ENCODE measurements at places on chromosomes 4 and X.

GRCh38 chr4:72846280-72847111 lies 223.0 kb downstream of the COX18 start:
- DNase-seq = peak; percentile 8

DNA sequence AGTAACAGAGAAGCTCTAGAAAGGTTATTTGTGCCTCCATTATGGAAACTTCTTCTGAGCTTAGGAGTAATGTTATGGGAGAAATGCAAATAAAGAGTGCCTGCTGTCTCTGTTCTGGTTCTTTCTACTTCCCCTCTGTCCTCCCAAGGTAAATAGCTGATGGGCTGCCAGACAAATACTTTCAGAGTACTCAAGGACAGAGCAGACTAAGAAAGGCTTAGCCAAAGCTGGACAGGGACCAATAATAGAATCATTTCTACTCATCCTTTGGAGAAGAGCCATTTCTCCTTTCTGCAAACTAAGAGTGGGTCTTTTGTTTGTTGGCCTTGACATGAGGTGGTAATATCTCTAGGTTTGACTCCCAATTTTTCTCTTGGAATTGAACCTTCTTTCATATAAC lies 136.1 kb downstream of the MID1IP1 start:
- no peak for DNase-seq

DNA sequence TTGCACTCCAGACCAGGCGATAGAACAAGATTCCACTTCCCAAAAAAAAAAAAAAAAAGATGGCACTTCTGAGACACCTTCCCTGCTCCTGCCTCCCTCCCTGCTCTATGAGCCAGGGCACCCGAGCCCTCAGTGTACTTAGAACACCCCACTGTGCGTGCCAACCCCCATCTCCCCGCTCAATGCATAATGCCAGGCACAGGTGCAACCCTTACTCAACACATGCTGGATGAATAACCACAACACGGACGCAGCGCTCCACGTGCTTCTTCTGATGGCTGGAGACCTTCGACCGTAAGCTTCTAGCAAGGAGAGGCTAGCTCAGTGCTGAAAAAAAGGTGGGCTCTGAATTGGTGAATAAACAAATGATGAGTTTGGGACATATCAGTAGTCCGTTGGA lies 19.9 kb upstream of the IRAK1 start:
- DNase-seq = no peak

DNA sequence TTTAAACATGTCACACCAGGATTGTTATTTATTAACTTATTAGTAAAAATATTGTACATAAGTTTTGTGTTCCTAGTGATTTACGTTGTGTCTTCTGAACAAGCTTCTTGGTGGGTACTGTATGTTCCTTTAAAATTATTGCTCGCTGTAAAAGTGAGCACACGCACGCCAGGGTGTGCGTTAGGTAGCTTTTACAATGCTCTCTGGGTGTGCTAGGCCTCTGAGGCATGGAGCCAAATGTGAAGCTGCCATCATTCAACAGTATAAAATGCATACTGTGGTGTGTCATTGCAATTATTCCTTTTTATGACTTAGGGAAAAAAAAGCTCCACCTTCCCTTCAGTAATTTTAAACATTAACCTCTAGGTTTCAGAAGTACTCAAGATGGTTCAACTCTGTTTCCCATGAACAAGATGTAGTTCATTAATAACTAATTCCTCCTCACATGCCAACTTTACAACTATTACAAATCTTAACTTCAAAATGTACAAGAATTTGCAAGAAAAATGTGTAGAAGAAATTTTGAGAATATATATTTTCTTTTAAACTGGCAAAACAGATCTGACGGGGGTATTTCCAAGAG lies 42.4 kb downstream of the ATOH1 start:
- DNase-seq = no peak

GRCh38 chrX:119512146-119512800 lies 44.0 kb downstream of the SLC25A5 start:
- no peak for DNase-seq

GRCh38 chr4:26842911-26843310 lies 17.7 kb upstream of the STIM2 start:
- no peak for DNase-seq

DNA sequence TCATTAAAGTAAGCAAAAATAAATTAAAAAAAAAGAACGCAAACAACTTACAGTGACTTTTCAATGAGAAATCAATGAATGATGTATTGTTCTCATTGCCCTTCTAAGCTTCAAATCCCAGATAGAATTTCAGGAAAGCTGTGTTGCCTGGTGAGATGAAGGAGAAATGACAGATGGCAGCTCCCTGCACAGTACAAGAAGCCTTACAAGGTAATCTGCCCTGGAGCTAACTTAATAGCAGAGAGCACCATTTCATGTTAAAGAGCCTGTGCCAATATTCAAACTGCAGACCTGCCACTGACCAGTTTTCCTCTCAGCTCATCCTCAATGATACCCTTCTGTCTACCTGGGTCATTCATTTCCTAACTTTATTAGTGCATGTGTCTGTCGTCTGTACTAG lies 54.0 kb downstream of the GC start:
- no peak for DNase-seq

- no peak for DNase-seq
Measured at GRCh38 chr4:114265342-114265741, 285.9 kb upstream of the ARSJ start.

DNA sequence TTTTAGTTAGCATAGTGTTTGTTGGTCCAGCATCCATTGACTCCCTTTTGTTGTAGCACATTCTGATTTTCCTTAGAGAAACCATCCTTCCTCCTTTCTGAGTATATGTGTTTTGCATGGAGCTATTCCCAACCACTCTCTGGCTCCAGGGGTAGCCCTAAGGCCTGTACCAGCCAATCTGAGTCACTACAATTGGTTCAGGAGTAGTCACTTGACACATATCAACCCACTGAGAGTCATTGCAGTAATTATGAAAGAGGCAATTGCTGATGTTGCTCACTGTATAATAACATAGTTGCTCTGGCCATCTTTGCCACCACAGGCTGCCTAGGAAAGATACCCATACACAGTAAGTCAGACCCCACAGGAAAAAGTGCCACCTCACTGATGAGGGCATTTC lies 71.2 kb upstream of the GRID2 start:
- no peak for DNase-seq

DNA sequence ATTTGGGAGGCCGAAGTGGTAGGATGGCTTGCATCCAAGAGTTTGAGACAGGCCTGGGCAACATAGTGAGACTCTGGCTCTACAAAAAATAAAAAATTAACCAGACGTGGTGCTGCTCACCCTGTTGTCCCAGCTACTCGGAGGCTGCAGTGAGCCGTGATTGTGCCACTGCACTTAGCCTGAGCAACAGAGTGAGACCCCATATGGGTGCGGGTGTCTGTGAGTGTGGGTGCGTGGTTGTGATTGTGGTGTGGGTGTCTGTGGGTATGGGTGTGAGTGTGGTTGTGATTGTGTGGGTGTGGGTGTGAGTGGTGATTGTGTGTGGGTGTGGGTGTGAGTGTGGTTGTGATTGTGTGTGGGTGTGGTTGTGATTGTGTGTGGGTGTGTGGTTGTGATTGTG lies 114.6 kb downstream of the UBE2K start:
- no peak for DNase-seq

- no peak for DNase-seq
Measured at GRCh38 chr4:169219440-169219839, 51.3 kb downstream of the SH3RF1 start.

- DNase-seq = no peak
Measured at GRCh38 chr4:168541266-168541953, 44.6 kb downstream of the PALLD start.

- DNase-seq = no peak
Measured at GRCh38 chr4:176425035-176425434, 105.3 kb downstream of the SPCS3 start.

DNA sequence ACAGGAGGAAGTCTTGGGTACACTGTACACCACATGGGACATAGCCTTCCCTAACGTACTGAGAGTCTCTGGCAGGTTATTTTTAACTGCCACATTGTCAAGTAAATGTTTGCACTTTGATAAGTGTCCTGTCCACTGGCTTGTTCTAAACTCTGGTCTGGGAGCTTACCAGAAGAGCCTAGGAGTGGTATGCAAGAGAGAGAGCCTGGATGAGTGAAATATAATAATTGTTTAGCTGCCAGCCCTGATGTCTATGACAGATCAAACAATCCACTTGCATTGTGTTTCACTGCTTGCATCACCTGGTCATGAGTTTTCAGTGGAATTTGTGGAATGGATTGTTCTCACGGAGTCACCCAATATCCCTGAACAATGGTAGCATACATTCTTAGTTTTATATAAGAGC lies 91.6 kb downstream of the SHROOM3 start:
- DNase-seq = no peak

GRCh38 chr4:111957997-111958396 lies 187.3 kb upstream of the FAM241A start:
- no peak for DNase-seq

GRCh38 chrX:155778844-155779553 lies 102.1 kb upstream of the VAMP7 start:
- DNase-seq = no peak

- no peak for DNase-seq
Measured at GRCh38 chr4:121800638-121800960, 524 bp upstream of the EXOSC9 start.

- no peak for DNase-seq
Measured at GRCh38 chrX:29870608-29871007, 344.8 kb upstream of the MAGEB2 start.

- peak; percentile 66 for DNase-seq
Measured at GRCh38 chr4:101103381-101104142, 243.8 kb downstream of the PPP3CA start.

- no peak for DNase-seq
Measured at GRCh38 chr4:10421344-10422055, 35.7 kb downstream of the ZNF518B start.

DNA sequence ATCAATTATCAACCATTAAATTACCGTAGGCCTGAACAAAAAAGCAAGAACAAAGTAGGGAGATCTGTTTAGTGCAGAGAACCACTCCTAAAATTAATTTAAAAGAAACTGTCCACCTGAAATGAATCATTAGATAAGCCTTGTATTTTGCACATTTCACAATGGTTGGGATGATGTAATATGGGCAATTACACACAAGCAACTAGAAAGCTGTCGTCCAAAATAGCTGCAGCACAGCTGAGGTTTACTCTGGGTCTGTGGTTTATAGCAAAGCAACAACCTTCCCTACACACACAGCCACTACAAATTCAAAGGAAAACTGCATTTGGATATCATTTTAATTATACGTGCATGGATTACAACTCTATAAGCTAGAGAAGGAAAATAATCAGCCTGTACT lies 28.5 kb downstream of the PCDH19 start:
- DNase-seq = no peak

GRCh38 chrX:68650491-68650890 lies 3.0 kb downstream of the STARD8 start:
- DNase-seq = no peak

GRCh38 chrX:15451913-15452312 lies 41.2 kb downstream of the PIR start:
- DNase-seq = no peak

DNA sequence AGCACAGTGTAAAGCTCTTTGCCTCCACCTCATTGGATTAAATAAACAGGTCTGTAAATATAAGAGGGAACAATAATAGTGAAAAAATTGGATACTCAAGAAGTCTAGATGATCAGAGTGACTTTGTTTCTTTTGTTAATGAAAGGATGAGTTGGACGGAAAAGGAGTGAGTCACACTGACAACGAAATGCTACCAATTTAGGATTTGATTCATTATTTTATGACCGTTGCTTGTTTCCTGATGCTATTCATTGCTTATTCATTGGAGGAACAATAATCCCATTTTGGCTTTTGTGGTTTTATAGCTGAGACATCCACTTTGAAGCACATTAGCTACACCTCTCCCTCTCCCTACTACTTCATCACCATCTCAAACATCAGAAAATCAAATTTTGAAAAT lies 74.4 kb upstream of the DYNLT3 start:
- DNase-seq = no peak

- no peak for DNase-seq
Measured at GRCh38 chr4:167025670-167026069, 208.6 kb downstream of the SPOCK3 start.

DNA sequence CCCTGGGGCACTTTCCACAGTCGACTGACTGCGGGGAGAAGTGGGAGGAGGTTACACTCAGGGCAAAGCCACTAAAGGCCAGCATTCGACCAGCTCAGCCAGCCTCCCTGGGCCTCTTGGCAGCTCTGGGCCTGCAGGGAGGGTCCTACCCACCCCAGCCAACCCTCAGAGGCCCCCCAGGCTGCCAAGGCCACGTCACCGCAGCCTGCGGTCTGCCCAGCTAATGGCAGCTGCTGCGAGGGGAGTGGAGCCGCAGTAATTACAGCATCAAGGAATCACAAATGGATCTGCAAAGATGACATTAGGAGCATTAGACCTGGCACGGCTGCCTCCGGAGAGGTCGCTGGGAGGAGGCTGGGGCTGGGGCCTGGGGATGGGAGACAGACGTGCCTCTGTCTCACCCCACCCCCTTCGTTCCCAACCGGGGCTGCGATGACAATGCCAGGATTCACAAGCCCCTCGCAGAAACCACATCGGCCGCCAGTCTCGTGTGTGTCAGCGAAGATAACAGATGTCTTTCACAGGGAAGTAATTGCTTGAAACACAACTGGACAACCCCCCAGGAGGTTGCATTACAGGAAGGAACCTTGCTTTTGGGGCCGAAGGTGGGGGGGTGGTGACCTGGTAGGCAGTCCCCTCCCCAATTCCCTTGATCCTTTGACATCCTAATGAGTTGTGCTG lies 367.6 kb downstream of the BCOR start:
- no peak for DNase-seq
